Naive thymus-derived CD8-positive, alpha-beta T cell (primary cell): ENCODE measurements at places on chromosomes 4 and X.

- no peak for DNase-seq
Measured at GRCh38 chrX:153669901-153670731, 3.5 kb downstream of the PNCK start.

- DNase-seq: no peak
Measured at GRCh38 chr4:100632163-100632562, 114.3 kb upstream of the EMCN start.

- DNase-seq: no peak
Measured at GRCh38 chr4:7252510-7253340, 60.4 kb downstream of the SORCS2 start.

DNA sequence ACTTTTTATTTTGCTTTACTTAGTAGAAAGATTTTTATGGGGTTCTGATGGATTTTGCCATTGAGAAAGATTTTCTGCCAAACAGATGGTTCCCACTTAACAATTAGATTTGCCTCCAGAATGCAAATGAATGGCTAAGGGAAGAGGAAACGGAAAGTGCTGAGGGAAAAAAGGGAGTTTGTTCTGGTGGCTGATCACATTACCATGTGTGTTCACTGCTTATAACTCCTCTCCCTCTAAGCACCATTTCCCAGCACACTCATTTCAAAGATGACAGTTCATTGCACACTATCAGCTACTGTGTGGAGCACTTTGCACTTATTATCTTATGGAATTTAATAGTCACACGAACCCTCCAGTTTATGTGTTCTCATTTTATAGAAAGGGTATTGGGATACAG, 68.0 kb upstream of the GRID2 start:
- DNase-seq: no peak

DNA sequence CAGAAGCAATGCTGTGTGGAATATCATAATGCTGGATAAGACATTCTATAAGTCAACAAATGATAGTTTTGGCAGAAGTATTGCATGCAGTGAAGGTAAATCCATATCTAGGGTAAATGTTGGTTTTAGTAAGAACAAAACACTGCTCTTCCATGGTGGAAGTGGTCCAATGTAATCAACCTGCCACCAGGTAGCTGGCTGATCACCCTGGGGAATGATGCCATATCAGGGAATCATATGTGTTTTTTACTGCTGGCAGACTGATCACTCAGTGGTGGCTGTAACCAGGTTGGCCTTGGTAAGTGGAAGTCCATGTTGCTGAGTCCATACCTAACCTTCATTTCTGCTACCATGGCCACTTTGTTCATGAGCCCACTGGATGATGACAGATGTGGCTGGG, 74.0 kb upstream of the CENPE start:
- no peak for DNase-seq

- DNase-seq: no peak
Measured at GRCh38 chr4:53782458-53782845, 191.2 kb upstream of the LNX1 start.

DNA sequence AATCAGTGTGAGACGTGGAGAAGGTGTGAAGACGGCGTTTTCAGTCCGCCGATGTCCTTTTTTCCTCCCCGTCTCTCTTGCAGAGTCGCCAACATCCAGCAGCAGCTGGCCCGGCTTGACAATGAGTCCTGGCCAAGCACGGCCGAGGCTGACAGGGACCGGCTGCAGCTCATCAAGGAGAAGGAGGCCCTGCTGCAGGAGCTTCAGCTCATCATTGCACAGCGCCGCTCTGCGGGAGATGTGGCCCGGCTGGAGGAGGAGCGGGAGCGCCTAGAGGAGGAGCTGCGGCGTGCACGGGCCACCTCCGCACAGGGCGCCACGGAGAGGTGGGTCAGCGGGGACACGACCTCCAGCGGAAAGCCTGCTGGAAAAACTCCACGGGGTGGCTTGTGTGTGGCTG, 47.1 kb upstream of the CLCN4 start:
- no peak for DNase-seq

DNA sequence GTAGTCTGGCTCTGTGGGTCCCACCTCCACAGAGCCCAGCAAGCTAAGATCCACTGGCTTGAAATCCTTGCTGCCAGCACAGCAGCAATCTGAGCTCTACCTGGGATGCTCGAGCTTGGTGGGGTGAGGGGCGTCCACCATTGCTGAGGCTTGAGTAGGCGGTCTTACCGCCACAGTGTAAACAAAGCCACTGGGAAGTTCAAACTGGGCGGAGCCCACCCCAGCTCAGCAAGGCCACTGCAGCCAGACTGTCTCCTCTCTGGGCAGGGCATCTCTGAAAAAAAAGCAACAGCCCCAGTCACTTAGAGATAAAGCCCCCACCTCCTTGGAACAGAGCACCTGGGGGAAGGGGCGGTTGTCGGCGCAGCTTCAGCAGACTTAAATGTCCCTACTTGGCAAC, 243.2 kb upstream of the POF1B start:
- no peak for DNase-seq

GRCh38 chrX:151181088-151181487, 4.7 kb downstream of the GPR50 start:
- DNase-seq: no peak

GRCh38 chrX:53704294-53704693, 17.8 kb upstream of the HUWE1 start:
- DNase-seq: no peak

- DNase-seq: no peak
Measured at GRCh38 chrX:18146954-18147353, 73.7 kb downstream of the BEND2 start.

DNA sequence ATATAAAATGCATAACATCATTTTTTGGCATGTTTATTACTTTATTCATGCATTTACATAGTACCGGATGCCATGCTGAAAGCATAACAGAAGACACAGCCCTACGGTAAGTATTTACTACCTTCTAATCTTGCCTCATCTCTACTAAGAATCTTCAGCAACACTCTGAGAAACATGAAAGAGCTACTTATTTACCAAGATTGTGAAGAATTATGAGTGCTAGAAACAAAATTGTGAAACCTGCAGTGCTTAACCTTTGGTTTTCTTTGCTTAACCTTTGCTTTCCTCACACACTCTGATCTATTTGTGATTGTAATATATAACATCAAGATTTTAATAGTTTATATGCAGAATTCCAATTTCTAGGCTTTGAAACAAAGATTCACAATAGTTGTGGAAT, 7.4 kb downstream of the ANTXR2 start:
- no peak for DNase-seq

DNA sequence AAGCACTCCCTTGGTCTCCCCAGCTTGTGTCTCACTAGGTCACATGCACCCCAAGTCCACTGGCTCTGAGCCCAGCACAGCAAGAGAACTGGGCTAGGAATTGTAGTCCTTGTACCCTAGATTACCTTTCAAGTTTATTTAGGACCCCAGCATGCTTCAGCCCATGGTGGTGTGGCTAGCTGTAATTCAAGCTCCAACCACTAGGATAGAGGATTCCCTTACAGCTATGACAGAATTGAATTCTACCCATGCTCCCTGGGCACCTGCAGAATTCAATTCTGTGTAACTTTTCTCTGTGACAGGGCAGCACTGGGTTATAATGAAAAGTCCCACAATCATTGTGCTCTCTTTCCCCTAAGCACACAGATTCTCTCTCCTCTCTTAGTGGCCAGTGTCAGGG, 253.8 kb upstream of the DMD start:
- no peak for DNase-seq

GRCh38 chr4:6217716-6218381, 17.5 kb upstream of the JAKMIP1 start:
- DNase-seq: no peak

DNA sequence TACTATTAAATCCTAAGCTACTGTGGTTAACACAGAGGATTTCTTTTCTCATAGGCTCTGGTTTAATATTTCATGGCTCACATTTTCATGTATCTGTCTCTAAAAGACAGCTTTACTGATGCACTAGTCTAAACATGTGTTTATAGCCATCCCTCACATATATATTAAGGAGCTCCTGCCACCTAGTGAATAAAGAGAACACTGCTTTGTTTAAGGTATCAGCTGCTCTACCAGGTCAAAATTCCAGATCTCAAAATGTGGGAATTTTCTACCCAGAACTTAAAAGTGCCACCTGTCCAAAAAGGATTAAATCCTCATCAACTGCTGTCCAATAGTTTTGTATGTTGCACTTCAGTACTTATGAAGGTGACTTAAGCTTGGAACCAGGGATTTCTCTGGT, 188.5 kb upstream of the TEX13C start:
- no peak for DNase-seq
